Activated naive CD8-positive, alpha-beta T cell treated with anti-CD3 and anti-CD28 coated beads, Interleukin-2, amount 50 U/mL, for 16 hours (primary cell): ENCODE measurements at places on chromosomes 5 and 9.

GRCh38 chr5:137619191-137619870 is 116.6 kb downstream of the KLHL3 start:
- no peak for DNase-seq

DNA sequence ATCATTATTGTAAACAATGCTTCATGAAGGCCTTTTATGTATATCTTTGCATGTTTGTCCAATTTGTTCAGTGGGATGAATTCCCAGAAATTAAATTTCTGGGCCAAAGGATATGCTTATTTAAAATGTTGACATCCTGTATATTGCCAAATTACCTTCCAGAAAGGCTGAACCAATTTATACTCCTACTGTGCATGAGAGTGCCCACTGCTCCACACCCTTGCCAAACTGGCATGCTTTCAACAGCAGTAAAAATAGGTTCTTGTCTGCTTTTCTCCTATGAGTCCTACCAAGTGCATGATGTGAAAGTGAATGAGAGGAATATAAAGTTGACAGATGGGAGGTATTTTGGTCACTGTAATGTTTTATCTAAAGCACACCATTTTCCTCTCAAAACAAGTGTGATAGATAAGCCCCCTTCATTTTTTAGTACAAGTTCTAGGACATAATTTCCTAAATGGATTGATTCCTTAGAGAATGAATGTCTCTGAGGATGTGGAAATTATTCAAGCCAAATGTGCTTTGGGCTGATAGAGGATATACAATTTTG is 70.5 kb upstream of the ERBIN start:
- DNase-seq: no peak

GRCh38 chr5:88932541-88932940 is 49.6 kb upstream of the MEF2C start:
- DNase-seq: no peak

DNA sequence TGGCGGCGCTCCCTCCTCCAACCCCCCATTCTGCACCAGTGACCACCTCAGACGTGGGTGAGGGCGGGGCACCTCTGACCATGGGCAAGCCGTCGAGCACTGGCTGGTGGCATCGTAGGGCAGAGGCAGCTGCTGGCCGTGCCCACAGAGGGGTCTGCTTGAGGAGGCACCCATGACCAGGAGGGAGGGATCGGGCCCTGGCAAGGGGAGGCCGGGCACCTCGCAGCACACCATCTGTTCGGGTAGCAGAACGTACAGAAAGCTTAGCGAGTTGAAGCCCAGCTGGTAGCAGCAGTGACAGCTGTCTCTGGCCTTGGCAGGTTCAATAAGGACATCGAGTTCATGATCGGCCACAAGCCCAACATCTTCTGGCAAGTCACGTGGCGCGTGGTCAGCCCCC is 4.3 kb upstream of the SLC6A18 start:
- DNase-seq: no peak

GRCh38 chr9:128683340-128684064 is 5.5 kb upstream of the SET start:
- DNase-seq: no peak

DNA sequence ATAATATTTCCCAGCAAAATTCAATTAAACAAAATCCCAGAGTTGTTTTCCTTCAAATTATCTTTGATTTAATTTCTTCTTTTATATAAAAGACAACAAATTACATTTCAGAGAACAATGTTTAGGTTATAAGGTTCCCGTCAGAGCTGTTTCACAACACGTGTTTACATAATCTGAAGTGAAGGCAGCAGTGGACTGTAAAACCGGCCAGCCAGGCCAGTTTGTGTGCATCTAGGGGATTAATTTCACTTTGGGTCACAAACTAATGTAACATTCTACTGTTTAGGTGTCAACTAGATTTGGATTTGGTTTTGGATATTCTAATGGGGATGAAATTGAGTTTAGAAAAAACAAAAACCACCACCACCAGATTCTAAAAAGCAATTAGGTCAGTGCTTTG is 86.5 kb upstream of the PLPP1 start:
- no peak for DNase-seq
